ENCODE measurements at places on chromosomes 6 and 20. TPM values are rescaled to one million over a fixed set of nuclear protein-coding genes. Genes with fewer than 3 reads are reported as not detected.
A peak's percentile ranks its signal among the peaks of the same experiment; 100 is the strongest.

DNA sequence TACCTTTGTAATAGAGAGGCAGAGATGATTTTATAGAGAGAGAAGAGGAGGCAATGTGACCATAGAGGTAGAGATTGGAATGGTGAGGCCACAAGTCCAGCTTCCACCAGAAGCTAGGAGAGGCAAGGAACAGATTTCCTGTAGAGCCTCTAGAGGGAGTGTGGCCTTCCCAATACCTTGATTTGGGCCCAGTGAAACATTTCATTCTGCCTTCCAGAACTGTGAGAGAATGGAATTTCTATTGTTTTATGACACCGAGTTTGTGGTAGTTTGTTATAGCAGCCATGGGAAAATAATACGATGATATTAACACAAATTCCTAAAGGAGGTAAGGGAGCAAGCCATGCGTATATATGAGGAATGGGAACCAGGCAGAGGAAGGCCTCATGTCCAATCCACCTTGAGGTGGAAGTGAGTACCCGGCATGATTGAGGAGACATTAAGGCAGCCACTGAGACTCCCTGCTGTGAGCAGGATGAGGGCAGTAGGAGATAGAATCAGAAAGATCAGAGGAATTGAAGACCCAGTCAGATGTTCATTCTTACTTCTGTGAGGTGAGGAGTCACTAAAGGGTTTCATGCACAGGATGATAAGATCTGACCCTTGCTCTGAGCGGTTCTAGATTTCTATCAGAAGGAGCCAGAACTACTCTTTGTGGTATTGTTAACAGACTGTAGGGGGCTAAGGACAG, 636.3 kb upstream of the IMPG1 start:
- no peak for DNase-seq

DNA sequence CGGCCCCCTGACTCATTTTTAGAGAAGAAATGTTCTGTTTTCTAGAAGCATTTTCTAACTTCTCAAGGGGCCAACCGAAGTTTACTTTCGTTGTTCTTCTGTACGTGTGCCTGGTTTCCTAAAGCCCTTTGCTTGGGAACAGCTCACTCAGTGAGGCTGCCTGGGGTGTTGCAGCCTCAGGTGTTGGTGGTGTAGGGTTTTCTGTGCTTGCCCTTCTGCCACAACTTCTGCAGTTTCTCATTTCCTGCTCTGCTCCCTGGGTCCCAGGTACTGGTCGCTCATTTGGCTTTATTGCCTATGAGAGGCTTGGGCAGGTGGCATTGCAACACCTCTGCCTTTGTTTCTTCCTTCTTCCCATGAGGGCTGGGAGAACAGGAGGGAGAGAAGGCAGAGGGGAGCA, 278.3 kb downstream of the SOX4 start:
- DNase-seq, result no peak

DNA sequence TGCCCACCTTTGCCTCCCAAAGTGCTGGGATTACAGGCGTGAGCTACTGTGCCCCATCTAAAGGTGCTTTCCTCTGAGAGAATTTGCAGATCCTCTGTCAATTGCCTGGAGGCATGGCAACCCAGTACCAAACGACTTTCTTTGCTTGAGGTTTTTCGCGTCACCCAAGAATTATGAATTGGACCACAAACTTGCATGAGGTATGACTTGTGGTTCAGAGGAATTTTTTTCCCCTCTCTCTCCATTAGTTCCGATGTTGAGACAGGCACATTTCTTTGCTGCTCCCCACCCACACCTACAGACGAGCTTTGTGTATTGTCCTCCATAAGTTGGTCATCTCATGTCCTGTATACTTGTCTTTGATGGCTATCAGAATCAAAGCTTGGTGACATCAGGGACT, 11.8 kb upstream of the SCAF8 start:
- DNase-seq, result no peak

The CST7 gene
- total RNA-seq, result 28.3 TPM

GRCh38 chr20:16001286-16001685, 572.0 kb downstream of the KIF16B start:
- no peak for DNase-seq

The CGA gene
- total RNA-seq, result not detected

The DEFB110 gene
- not detected for total RNA-seq

DNA sequence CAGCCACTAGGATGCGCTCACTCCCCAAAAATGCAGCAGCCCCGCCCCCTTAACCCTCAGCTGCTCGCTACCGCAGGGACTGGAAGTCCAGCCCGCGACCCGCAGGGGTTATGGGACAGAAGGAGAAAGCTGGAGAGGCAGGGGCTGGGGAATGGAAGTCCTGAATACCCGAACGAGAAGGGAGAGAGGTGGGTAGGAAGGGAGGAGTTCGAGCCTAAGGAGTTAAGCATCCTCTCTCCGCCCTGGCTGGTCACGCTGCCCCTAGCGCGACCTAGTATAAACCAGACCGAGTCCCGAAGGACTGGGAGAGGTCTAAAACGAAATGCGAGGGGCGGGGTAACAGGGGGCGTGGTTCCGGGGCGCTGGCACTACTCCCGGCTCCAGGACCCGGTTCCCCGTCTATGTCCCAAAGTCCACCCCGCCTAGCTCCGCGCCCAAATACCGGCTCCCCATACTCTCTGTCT, 448 bp upstream of the DDAH2 start:
- DNase-seq, result peak; percentile 95

GRCh38 chr6:286681-287488, 5.4 kb upstream of the DUSP22 start:
- no peak for DNase-seq

- no peak for DNase-seq
These were observed 11.4 kb upstream of the SOX12 start for GRCh38 chr20:313948-314347.

The TFAP2A gene
- total RNA-seq, result 1.0 TPM

DNA sequence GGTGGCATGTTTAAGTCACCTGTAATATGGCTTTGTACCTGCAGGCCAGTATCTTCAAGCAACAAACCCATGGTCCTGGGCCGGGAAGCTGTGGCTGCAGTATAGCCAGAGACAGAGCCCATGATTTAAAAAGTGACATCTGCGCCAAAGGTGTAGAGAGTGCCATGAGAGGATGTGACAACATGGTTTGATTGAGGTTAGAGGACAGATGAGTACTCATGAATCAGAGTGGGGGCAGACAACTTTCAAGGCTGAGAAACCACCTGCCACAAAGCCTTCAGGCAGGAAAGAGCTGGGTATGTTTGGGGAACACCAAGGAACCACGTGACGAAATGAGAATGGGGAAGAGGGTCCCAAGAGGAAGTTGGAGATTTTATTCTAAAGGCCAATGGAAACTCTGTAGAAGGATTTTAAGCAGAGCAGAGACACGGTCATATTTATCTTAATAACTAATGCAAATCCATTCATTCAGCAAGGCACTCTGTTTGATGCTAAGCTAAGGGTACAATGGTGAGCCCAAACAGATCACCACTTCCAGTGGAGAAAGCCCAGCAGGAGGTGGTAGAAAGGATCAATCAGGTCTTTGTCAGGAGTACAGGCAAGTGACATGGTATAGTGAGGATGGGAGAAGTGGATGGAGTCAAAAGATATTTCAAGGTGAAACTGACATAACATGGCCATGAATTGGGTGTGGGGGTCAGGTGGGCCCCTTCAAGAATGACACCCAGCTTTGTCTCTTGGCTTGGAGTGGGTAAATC, 3.4 kb upstream of the MICAL1 start:
- no peak for DNase-seq

The SLC16A10 gene
- 61.8 TPM for total RNA-seq

DNA sequence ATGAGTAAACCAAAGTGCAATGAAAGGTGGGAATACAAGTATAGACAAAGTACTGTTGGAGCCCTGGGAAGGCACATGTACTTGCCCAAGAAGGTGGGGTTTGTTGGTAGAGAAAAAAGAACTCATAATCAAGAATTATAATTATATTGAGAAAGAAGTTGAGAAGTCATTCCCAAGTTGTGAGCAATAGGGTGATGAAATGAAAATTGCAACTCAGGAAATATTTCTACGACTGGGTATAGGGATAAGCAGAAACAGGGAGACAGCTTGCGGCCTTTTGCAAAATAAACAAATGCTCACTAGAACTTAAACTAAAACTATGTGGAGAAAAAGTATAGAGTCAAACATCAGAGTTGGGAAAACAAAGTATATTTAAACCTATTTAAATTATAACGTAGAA, 250.7 kb upstream of the FAM83B start:
- DNase-seq, result no peak

- no peak for DNase-seq
These were observed 80.4 kb upstream of the POPDC3 start for GRCh38 chr6:105259913-105260889.

The SLC22A2 gene
- total RNA-seq, result not detected

The SLC17A4 gene
- not detected for total RNA-seq

The SOX4 gene
- 23.1 TPM for total RNA-seq

DNA sequence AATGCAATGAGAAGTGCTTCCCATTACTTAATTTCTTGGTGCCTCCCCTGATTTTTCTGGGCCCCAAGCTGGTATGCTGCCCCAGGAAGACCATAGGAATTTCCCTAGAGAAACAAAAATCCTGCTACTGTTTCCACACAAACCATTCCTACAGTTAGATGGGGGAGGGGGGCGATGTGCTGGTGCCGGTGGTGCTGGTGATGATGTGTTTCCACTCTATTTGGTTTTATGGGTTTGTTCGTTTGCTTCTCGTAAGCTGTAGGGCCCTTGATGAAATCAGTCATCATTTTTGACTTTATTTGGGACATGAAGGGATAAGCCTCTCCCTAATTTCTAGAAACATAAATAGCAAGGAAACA, 105.1 kb downstream of the MKKS start:
- no peak for DNase-seq

GRCh38 chr6:106749609-106750008, 120.2 kb downstream of the QRSL1 start:
- no peak for DNase-seq

DNA sequence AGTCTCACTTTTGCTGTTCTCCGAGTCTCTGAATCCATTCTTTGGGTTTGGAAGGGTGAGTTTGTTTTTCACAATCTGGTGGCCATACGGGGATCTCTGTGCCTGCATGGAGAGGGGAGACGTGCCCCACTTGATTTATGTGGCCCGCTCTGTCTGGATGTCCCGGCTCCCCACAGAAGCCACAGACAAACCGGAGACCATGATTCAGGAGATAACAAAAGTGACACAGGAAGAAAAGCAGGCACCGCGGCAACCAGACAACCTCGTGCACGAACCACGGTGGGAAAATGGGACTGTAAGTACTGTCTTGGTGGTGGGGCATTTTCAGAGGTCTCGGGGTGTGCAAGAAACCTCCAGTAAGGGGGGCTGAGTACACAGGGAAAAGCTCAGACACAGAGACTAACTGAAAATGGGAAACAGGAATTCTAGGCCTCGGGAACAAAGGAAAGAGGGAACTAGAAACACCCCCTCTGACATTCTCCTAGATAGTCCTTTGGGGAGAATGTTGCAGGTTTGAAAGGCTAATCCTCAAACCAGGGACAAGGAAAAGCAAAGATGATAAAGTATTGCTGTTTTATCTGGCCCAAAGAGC, 22.1 kb upstream of the ZNF318 start:
- no peak for DNase-seq

- DNase-seq, result peak; percentile 33
These were observed 224.2 kb downstream of the NFATC2 start for GRCh38 chr20:51318058-51318949.

- DNase-seq, result no peak
These were observed 27.3 kb upstream of the ABCC10 start for GRCh38 chr6:43399932-43400487.

- peak; percentile 17 for DNase-seq
These were observed 808.3 kb downstream of the TFAP2A start for GRCh38 chr6:9606435-9607134.

- no peak for DNase-seq
These were observed 369.5 kb downstream of the THBS2 start for GRCh38 chr6:168884050-168884645.

- no peak for DNase-seq
These were observed 73.0 kb upstream of the TULP1 start for GRCh38 chr6:35585658-35586057.

DNA sequence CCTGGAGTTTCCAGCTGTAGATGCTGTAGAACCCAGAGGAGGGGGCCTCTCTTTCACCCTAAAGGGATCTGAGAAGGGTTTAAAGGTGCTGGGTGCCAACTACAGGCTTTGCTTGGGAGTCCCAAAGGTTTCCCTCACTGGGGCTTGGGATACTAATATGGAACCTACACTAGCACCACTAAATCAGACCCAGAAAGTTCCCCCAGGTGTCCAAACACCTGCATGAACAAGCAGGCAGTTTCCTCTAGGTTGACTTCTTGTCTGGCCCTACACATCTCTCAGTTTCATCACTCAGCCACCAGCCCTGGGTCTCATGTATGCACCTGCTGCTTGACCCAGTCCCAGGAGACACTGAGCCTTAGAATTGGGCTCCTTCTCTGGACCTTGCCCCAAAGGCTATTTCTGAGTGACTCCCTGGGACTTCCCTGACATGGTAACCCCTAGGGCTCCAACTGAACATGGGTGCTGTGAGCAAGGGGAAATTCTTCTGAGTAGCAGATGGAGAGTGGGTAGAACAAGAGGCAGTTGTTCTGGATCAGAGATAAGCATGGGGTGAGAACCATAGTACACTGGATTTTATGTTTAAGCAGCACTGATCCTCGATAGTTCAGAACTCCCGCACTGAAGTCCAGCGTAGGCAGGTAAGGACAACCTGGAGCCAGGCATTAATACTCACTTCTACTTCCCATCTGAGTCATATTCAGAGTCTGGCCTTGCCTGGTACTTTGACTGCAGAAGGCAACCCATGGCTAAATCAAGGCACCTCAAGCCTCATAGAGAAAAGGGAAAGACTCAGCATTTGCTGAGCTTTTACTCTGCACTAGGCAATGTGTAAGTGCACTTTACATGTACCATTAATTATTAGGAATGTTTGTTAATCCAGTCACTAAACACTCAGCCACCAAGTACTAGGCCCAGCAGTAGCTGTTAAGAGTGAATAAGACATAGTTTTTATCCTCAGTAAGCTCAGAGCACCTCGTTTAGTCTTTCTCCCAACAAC, 16.8 kb downstream of the BCL2L1 start:
- no peak for DNase-seq

DNA sequence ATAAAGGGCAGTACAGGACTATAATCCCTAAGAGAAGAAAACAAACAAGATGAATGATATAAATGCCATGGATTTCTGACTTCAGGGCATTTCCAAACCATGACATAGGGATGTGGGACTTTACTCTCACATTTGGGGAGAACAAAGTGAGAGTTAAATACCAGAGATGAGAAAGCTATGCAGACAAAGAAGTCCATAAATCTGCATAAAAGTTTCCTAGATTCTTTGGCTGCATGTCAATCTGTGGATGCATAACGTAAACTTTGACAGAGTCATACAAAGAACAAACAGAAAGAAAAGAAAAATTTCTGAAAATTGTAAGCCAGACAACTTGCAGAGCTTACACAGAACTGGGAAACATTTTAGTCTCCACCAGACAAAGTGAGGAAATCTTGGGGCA, 11.7 kb downstream of the EPM2A start:
- no peak for DNase-seq

Data from upper lobe of left lung (tissue), 6 donors.